ENCODE measurements at places on chromosomes 3 and 15. TPM values are rescaled to one million over a fixed set of nuclear protein-coding genes. Genes with fewer than 3 reads are reported as not detected.

DNA sequence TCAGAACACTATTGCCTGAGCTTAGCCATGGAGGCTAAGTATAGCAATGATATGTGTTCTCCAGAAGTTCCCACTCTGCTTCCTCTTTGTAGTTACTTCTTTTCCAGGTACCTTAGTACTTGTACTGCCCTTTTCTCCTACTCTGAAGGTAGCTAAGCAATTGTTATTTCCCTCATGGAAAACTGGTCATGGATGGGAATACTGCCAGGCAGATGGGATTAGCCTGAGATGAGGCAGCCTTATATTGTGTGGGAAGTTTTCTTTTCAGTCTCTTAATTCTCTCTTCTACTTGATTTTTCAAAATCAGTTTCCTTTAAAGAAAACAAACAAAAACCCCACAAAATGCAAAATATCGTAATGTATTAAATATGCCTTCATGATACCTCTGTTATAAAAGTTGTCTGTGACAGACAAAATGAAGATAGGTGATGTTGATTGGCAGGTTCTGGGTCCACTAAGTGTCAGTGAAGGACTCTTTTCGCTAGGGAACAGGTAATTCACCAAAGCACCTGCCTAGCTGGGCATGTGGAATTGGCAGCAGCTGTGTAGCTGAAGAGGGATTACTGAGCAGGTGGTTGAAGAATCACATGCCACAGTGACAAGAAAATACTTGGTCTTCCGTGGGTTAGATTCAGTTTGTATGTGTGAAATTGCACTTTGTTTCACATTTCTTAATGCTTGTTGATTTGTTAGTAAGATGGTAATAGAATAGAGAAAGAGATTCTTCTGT lies 4.1 kb downstream of the ZNF609 start:
- no peak for DNase-seq

MYNN gene
- total RNA-seq: 19.5 TPM

DNA sequence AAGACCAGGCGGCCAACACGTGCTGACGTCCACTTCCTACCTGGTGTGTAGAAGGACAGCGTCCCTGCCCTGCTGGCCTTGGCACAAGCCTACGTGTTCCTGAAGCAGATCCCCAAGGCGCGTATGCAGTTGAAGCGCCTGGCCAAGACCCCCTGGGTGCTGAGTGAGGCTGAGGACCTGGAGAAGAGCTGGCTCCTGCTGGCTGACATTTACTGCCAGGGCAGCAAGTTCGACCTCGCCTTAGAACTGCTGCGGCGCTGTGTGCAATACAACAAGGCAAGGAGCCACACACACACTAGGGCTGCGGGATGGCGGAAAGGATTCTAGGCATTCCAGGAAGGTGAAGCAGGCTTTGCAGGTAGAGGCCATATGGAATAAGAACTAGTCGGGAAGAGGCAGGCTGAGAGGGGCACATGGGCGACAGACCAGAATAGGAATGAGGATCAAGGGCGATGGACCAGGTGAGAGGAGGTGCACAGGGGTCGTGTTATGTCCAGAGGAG lies 15.9 kb downstream of the CSRNP1 start:
- no peak for DNase-seq

DNA sequence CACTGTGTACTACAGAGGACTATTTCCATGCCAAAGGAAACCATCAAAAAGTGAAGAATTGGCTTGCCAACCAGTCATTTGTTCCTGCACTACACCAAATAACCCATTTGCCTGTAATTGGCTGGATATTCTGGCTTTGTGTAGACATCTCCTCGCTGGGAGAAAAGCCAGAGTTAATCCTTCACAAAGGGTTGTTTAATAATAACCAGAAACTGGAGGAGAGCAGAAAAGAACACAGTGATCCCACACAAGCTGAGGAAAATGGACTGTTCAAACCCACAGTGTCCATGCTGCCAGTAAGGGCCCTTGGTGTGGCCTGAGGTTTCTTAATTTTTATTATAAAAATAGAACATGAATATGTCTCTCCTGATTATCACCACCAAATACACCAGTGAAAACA lies 294.0 kb downstream of the RORA start:
- no peak for DNase-seq

DNA sequence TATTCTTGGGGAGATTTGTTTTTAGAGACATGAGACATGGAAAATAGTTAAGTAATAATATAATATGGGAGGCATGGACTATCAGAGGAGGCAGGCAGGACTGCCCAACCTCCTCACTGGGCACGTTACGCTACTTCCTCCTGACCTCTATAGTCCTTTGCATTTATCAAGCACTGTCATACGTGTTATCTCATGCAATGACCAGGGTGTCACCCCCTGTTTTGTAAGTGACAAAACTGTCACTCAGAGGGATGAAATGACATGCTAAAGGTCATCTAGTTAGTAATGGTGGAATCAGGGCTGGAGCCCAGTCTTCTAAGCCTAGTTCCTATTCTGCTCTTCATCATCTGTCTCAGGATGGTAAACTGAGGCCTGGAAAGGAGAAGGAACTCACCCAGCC lies 66.7 kb downstream of the ST6GAL1 start:
- DNase-seq: no peak

GRCh38 chr3:5442786-5443138 lies 255.3 kb downstream of the EDEM1 start:
- no peak for DNase-seq

ELP6 gene
- total RNA-seq: 63.5 TPM

DNA sequence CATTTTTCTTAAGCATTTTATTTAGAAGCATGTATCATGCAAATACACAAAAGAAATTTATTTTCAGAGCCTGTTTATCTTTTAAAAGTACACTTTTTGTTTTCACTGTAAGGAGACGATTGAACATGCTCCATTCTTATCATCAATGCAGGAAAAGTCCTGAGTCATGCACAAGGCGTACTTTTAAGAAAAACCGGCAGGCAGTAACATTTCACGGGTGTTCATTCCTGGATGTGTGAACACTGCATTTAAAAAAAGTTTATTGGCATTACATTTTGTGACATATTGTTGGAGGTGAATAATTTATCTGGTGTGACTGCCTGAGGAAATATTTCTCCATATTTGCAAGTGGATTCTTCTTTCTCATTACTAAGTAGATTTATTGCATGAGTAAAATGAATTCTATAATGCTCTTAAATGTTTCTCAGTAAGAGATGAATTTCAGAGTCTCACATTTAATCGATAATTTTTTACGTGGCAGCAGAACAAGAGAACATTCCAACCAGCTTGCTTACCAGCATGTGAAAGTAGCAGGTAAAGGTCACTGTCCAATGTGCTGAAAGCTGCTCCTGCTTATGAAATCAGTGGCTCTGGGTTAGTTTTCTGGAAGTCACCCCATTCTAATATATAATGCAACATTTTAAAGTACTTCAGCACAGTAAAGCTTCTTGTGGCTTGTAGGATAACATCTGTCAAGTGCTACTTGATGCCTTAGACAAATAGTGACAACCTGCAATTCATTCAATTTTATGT lies 87.0 kb downstream of the SV2B start:
- DNase-seq: peak; percentile 43

- DNase-seq: peak; percentile 16
Measured at GRCh38 chr3:168889666-168890065, 773.8 kb downstream of the MECOM start.

AMOTL2 gene
- total RNA-seq: 46.0 TPM

GRCh38 chr3:70832834-70833205 lies 520.4 kb upstream of the MDFIC2 start:
- DNase-seq: no peak

DNA sequence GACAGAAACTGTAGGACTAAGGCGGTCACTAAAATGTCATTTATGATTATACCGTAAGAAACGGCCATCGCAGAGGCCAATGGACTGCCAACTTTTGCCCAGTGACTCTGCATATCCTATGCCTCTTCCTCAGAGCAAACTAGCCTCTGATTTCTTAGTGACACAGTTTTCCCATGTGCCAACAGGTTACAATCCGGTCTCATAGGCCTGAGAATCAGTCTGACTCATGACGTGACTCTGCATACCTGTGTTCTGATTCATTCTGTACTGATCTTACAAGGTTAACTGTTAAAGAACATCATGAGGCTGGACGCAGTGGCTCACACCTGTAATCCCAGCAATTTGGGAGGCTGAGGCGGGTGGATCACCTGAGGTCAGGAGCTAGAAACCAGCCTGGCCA lies 17.8 kb downstream of the RUBCN start:
- DNase-seq: no peak

NANOGP8 gene
- 221 TPM for total RNA-seq

DNA sequence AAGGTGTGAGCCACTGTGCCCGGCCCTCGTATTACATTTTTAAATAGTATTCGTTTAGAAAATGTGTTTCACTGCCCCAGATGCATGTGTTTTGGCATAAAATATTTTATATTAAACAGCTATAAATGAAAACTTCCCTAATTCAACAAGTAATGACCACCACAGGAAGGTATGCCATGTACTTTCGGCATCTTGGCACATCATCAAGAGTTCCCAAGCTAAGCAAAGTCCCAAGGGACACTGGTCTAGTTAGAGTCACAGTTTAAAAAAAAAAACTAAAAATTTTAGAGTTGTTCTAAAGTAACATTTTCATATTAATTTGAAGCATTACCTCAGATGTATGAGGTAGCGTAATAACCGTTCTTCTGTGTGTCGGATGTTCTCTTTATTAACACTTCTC lies 15.6 kb upstream of the ARPP19 start:
- no peak for DNase-seq

TF gene
- total RNA-seq: under 0.01 TPM

SEMA3F gene
- total RNA-seq: 44.5 TPM

DNA sequence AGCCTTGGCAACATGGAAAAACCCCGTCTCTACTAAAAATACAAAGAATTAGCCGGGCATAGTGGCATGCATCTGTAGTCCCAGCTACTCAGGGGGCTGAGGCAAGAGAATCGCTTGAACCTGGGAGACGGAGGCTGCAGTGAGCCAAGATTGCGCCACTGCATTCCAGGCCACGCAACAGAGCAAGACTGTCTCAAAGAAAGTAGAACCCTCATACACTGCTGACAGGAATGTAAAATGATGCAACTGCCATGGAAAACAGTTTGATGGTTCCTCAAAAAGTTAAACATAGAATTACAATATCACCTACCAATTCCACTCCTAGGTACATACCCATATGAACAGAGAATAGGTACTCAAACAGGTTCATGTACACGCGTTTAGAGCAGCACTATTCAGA lies 158.9 kb downstream of the TBC1D5 start:
- no peak for DNase-seq

DNA sequence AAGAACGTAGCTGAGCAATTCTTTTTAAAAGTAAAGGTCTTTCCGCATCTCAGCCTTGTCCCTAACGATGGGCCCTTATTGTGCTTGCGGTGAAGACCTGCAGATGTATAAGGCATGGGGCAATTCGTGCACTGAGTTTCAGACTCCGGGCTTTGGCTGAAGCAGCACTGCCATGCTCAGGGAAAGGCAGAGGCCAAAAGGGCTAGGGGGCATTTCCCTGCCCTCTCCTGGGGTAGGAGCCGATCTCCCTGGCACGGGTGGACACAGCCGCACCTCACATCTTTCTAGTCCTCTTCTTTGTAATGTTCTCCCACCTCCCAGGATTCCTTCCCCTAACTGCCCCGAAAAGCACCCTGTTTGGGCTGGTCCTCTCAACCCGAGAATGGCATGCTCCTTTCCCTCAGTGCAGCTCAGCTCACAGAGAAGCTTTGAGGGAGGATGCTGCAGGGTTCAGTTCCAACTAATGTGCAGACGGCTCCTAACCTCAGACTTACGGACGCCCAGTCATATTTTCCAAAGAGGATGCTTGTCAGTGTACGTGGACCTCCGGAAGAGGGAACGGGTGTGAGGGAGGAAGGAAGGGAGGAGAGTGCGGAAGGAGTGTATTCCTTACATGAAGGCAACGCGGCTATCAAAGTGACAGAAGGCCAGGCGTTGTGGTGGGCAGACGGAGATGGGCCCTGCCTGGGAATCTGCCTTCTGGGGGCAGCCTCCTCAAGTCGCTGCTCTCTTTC lies 61.2 kb downstream of the SYNM start:
- DNase-seq: no peak

DNA sequence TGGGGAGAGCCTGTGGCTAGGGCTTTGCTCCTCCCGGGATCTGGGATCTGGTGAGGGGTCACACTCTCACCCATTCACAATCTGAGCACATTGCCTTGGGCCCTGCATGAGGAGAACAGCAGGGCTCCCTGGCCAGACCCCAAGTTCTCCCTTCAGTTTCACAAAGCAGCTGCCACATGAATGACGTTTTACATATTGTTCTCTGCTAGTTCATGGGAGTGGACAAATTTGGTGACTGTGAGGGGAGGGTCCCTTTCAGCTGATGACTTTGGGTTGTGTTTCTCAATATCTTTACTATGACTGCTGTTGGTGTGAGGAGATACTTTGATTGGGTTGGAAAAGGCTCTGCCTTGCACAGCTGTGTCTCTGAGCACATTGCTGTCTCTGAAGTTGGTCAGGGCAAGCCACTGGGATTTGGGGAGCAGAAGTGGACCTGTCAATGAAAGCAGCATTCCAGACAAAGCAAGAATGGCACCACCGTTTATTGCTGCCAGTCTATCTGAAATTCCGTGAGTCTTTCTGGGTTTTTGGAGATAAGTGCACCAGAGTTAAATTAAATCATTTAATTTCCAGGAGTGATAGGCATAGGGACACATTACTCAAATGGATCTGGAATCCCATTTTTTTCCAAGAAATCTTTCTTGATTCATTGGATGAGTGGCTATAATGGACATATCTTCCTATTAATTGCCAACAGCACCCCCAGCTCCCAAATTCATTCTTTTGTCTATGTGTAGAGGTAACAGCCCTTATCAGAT lies 10.3 kb downstream of the TIMP4 start:
- DNase-seq: no peak

GRCh38 chr3:157650172-157650571 lies 147.0 kb upstream of the VEPH1 start:
- DNase-seq: no peak
